Right ventricle myocardium superior (tissue), 1 donor: ENCODE measurements at places on chromosomes 4 and X.

GRCh38 chr4:95092766-95093165 lies 335.0 kb downstream of the BMPR1B start:
- no peak for DNase-seq

DNA sequence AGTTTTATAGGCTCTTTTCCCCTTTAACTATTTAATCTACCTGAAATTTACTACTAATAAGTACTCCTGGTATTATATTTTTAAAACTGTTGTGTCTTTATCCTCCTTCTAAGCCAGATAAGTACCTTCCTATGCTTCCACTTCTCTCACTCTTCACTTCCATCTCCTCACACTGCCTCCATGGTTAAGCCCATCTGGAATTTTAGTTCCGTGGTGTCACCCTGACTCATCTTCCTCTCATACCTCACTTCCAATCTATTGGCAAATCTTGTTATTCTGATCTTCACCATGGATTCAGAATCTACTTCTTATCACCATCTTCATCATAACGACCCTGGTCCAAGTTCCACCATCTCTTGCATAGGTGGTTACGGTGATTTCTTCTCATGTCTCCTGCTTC lies 32.7 kb upstream of the DAPP1 start:
- DNase-seq, result no peak

- no peak for DNase-seq
Observed at GRCh38 chrX:133373386-133374079, 41.8 kb downstream of the GPC4 start.

DNA sequence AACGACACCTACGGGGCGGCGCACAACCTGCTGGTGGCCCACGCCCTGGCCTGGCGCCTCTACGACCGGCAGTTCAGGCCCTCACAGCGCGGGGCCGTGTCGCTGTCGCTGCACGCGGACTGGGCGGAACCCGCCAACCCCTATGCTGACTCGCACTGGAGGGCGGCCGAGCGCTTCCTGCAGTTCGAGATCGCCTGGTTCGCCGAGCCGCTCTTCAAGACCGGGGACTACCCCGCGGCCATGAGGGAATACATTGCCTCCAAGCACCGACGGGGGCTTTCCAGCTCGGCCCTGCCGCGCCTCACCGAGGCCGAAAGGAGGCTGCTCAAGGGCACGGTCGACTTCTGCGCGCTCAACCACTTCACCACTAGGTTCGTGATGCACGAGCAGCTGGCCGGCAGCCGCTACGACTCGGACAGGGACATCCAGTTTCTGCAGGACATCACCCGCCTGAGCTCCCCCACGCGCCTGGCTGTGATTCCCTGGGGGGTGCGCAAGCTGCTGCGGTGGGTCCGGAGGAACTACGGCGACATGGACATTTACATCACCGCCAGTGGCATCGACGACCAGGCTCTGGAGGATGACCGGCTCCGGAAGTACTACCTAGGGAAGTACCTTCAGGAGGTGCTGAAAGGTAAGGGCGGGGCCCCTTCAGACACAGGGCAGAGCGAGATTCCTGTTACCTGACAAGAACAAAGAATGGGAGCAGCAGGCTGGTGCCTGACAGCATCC lies 11.7 kb downstream of the RPL9 start:
- peak; percentile 80 for DNase-seq

GRCh38 chr4:120886191-120886590 lies 36.3 kb downstream of the PRDM5 start:
- no peak for DNase-seq

DNA sequence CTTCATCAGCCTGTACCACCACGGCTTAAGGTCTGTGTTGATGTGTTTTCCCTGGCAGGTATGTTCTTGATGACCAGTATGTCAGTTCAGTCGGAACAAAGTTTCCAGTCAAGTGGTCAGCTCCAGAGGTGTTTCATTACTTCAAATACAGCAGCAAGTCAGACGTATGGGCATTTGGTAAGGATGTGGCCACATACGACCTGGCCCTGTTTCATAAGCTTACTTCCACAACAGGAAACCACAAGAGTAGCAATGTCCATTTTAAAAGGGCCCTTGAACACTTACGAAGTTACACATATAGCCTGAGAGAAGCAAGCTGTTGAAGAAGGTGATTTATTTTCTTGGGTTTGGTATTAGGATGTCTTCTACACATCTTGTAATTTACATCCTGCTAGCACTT lies 46.1 kb downstream of the BMX start:
- no peak for DNase-seq

DNA sequence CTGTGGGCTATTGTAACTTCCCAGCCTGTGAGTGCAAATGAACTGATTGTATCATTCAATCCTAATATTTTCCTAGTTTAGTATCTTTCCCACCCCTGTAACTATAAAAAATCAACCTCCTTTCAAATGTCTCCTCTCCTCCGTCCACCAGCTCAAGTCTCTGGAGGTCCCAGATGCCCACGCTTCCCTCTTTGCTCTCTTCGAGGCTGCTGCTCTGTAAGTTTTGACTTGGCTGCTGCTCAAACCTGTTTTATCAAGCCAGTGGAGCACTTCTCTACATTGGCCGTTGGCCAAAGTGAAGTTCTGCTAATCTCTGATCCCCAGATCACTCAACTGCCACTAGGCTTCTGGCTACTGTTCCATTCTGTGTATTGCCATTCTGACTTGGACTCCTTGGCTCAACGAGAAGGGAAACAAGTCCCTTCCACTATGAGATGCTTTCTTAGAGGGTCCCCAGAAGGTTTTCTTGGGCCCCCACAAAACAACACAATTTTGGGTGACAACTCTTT lies 60.7 kb upstream of the RAPGEF2 start:
- DNase-seq, result no peak

GRCh38 chr4:83618431-83618830 lies 82.5 kb downstream of the GPAT3 start:
- DNase-seq, result no peak

DNA sequence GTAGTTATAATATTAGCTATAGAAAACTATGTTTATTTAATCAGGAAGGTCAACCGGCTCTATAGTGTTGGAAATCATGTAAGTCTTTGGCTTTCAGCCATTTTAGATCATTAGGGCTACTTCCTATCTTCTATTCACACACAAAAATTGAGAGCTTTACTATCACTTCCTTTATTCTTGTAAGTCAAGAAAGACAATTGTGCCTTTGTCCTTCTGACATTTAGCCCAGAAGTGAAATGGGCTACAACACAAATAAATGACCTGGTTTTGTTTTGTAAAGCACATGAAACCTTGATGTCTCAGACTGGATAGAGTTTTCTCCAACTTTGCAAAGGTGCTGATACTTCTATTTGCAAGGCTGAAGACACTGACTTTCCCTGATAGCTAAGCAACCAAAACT lies 122.4 kb upstream of the ACSL4 start:
- DNase-seq, result no peak

- no peak for DNase-seq
Observed at GRCh38 chr4:156638334-156638733, 333.3 kb downstream of the PDGFC start.

DNA sequence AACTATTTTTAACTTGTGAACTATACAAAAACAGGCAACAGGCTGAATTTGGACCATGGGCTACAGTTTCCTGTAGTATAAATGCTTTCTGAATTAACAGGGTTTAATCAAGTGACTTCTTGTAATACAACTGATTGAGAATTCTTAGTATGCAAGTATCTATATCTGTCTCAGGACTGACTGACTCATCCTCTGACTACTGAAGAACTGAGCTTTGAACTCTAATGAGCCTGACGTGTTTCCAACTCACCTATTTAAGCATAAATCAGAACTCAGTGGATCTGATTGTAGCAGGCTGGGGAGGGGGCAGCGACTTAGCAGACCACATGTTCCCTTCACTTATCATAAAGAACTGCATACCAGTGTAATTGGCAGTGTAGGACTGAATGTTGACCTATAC lies 7.8 kb downstream of the SPATA4 start:
- no peak for DNase-seq

DNA sequence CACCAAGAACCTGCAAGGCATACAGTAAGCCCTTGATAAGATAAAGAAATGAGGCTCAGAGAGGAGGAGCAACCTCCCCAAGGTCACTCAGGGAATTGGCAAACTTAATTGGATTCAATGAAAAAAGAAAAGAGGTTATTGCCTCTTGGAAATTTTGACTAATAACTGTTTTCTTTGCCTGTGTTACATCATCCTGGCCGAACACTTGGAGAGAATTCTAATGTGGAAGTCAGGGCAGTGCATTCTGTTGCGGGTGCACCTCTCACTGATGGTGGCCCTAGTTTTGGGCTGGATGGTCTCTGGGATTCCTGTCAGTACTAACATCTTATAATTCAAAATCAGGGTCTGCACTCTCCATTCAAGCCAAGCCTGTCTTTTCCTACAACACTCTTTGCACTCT lies 186.2 kb upstream of the BCOR start:
- DNase-seq, result no peak

- DNase-seq, result no peak
Observed at GRCh38 chr4:183636923-183637322, 22.1 kb downstream of the RWDD4 start.

- no peak for DNase-seq
Observed at GRCh38 chrX:121308276-121308805, 260.9 kb downstream of the GLUD2 start.

DNA sequence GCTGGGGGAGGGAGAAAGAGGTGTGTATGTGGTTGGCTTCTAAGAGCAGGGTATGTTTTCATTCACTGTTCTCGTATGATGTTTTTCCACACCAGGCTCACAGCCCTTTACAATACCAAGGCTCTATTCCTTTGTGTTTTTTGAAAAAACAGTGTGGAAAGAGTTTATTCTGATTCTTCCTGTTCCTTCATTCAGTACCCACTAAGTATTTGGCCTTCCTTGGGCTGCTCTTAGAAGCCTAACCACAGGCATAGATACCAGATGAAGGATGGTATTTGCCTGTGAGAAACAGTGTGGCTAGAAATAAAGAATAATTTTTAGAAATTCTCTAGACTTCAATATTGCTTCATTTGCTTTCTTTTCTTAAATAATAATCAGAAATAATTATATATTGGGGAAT lies 518.0 kb upstream of the DIPK2B start:
- no peak for DNase-seq
